ENCODE measurements at places on chromosomes 5 and 9.

DNA sequence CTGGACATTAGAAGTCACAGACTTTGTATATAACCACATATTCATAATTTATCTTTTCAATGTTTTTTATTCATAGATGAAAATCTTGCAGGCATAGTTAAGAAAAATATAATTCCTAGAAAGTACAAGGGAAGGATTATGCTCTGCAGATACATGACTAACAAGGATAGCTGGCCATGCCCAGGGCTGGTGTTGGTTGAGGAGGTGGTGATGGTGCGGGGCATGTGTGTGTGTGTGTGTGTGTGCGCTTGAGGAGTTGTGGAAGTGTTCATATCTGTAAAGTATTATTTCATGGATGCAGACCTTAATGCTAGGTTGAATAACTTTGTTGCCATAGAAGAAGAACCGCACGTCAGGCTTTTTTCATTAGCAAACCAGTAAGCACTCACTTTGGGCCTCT lies 1.3 kb downstream of the S1PR3 start:
- DNase-seq: no peak

DNA sequence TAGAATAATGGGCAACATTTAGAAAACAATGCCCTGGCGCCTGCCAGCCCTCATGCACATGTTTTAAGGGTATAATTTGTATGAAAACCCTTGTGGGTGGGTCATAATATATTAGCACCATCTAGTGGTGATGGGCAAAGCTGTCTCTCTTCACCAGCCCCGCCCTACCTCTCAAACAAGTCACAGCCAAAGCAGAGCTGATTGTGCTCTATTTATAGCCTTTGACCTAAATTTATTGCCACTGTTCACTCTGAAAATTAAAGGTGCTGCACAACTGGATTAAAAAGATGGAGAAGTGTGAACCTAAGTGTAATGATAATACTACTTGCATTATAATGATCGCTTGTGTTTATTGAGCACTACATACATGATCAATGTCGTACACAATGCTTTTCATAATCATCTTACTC lies 131.9 kb upstream of the ANKH start:
- DNase-seq: peak; percentile 58

DNA sequence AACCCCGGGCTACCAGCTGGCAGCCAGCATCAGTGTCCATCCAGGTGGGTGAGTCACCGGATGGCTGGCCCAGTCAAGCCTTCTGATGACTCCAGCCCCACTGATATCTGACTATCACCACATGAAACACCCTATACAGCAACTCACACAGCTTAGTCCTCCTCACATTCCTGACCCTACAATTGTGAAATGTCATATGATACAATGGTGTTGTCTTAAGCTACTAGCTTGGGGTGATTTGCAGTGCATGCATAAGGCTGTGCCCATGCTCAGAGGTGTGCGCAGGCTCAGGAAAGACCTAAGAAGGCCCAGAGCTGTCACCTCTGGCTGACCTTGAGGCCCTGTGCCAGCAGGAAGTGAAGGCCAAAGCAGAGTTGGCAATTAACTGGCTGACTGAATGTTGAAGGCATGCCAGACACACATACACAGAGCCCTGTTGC lies 21.5 kb upstream of the SEMA4D start:
- no peak for DNase-seq

GRCh38 chr9:27888661-27889295 lies 315.5 kb upstream of the C9orf72 start:
- peak; percentile 50 for DNase-seq

DNA sequence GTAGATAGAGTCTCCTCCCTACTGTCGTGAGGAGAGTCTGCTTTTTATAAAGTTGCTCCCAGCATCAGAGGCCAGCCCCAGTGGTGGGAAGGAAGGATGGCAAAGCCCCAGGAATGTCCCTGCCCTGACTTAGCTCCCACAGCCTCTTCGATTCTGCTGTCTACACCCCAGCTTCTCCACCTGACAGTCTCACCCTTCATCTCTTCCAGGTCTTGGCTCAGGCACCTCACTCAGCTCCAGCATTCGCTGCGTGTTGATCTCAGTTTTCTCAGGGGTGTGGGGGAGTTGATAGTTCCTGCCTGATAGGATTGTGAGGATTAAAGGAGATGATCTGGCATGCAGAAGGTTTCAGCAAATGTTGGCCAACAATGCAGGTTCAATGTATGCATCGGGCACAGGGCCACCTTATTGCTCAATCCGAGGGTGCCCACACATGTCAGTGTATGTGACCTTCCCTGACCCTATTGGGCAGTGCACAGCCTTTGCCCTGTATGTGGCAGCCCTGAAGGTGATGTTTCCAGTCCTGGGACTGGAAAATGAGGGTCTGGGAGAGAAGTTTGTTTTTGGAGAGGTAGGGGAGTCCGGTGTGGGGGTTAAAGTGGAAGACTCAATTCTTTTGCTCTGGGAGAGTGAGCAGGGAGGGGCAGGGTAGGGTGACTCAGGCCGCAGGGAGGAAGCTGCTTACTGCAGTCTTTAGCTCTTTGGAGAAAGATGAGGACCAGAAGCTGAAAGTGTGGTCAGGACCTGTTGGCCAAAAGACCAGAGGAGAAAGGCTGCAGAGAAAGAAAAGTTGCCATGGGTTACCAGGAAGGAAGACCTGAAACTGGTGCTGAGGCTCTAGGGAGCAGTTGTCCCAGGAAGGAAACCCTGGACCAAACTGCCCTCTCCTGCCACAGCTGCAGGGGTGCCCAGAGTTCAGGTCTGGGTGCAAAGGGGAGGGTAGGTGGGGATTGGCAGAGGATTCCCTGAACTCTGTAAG lies 153.2 kb downstream of the MACROH2A1 start:
- peak; percentile 22 for DNase-seq

- no peak for DNase-seq
Observed at GRCh38 chr9:34690983-34691935, at the start of gene CCL19. Gene CCL19 (minus strand): TSS chr9:34691276. CDS start chr9:34691139, 137 bp downstream.

- DNase-seq: no peak
Observed at GRCh38 chr5:33556330-33557328, 115.9 kb downstream of the TARS1 start.

GRCh38 chr5:62600560-62601252 lies 22.1 kb downstream of the LRRC70 start:
- peak; percentile 47 for DNase-seq

- peak; percentile 98 for DNase-seq
Observed at GRCh38 chr9:96418083-96418919, at the start of gene ZNF367. Gene ZNF367 (minus strand): TSS chr9:96418370. CDS start chr9:96418032, 338 bp downstream.

- no peak for DNase-seq
Observed at GRCh38 chr5:1497795-1498622, 25.8 kb downstream of the LPCAT1 start.

DNA sequence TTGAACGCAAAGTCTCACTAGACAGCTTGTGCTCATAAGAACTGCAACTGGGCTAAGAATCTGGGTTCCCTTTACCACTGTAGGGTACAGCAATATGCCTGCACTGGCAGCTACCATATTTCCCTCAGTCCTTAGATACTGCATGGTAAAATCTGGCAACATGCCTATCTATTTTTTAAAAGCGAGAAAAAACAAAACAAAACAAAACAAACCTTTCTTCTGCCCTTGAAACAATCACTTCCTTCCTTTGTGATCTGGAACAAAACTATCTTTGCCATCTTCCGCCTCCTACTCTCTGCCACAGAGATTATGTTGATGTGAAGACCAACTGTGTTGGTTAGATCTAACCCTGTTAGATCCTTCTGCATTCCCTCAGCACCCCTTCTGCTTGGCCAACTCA lies 242.9 kb downstream of the EBF1 start:
- no peak for DNase-seq

DNA sequence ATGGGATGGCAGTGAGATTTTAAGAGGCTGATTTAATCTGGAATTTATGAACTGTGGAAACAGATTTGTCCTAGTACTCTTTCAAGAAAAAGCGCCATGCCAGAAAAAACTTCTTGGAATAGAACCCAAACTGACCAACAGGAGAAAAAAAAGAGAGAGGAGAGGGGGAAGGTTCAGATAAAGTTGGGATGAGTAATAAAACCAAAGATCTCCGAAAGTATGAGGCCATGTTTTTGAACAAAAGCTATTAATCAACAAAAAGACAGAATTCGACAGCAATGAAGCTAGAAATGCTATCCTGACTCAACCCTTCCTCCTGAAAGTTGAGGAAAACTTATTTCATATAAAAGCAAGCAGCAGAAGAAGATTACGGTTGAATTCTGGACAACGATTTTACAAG lies 135.5 kb downstream of the CEMIP2 start:
- no peak for DNase-seq

- no peak for DNase-seq
Observed at GRCh38 chr9:133377721-133378216, 1.6 kb downstream of the STKLD1 start.

GRCh38 chr9:38134611-38135237 lies 65.7 kb upstream of the SHB start:
- no peak for DNase-seq

DNA sequence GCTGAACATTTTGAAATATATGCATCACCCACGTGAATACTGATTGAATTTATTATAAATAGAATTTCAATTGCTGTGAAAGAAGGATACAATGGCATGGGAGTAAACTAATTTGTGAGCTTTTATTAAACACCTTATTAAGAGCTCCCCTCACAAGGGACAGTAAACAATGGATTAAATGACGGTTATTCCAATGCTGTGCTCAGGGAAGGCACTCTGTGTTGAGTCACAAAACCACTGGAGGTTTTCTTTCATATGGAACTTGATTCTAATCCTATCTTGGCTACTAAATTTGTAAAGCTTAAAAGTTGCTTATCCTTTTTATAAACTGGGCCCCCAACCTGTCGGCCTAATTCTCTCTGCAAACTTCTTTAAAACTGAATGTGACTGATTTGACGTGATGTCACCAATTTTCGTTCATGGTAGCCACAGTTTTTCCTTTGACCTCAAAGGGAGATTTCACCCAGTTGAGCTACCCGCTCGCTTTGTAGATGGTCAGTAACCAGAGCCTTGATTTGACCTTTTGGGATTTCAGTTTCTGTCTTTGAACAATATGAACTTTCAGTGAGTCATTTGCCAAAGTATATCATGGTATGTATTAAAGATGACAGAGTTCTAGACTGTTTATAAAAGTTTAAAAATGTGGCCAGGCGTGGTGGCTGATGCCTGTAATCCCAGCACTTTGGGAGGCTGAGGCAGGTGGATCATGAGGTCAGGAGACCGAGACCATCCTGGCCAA lies 61.3 kb upstream of the PIK3R1 start:
- DNase-seq: no peak

DNA sequence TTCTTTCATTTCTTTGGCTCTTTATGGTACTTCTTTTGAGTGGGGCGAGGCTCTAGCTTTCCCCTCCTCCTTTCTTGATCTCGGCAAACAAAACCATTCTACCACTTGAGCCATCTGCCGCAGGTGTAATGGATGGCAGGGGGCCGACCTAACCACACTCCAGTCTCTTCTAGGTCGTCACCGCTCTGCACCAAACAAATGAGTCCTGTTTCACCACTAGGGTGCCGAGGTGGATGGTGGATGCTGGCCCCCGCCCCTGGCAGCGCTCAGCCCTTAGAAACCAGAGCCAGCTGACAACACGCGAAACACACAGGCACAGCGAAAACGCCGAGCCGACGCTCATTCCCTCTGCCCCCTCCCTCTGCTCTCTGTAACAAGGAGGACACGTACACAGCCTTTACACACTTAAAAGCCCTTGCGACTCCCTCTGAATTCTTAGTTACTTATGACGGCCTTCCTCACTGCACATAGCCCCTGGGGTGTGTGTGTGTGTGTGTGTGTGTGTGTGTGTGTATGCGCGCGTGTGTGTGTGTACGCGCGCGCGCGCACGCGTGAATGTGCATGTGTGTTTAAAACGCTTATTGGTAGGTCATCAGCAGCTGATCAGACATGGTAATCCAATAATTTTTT lies 199.4 kb downstream of the MEF2C start:
- no peak for DNase-seq

GRCh38 chr5:168104811-168105481 lies 186.5 kb upstream of the WWC1 start:
- no peak for DNase-seq

DNA sequence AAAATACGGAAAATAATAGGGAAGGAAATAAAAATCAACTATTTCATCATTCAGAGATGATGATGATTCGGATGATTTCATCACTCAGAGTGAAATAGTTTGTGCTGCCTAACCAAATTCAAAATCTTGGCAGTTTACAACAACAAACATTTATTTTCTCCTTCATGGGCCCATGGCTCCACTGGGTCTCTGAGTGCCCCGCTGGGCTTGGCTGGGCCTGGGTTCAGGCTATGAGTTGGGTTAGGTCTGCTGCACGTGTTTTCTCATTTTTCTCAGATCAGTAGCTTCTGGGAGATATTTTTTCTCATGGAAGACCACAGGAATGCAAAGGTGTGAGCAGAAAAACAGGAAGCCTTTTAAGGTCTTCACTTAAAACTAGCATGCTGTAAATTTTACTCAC lies 24.0 kb upstream of the F2RL1 start:
- DNase-seq: no peak

DNA sequence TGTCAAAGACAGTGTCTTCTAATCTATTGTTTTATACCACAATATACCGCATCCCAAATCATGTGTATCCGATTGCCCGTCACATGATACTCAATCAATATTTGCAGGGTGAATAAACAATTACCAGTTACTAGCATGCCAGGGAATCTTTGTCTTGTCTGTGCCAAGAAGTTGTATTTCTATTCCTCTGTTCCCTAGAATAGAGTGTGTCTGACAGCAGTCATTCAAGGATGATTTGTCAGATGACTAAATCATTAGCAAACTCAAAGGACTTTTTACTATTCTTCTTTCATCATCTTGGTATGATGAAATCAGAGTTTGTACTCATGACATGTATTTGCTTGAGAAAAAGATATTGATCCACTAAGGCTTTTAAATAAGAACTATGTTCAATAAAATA lies 348.8 kb downstream of the HTR1A start:
- DNase-seq: no peak

DNA sequence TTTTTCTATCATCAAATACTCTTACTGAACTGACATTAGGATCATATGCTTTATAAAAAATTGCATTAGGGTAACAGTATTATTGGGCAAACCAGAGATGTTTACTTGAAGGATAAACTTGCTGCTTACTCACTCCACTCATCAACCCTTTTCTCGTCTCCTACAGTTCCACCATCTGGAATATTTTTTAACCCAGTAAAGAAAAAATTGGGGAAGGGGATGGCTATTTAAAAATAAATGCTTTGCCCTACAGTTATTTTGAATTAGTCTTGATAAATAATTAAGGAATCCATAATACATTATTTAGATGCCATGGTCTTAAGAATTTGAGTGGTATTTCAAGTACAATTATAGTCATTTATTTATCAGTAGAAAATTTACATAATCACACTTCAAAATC lies 225.8 kb downstream of the MEF2C start:
- DNase-seq: no peak

GRCh38 chr9:114348261-114348905 lies 18.7 kb downstream of the ORM2 start:
- DNase-seq: no peak

- DNase-seq: no peak
Observed at GRCh38 chr5:56026863-56027300, 32.1 kb upstream of the IL6ST start.

DNA sequence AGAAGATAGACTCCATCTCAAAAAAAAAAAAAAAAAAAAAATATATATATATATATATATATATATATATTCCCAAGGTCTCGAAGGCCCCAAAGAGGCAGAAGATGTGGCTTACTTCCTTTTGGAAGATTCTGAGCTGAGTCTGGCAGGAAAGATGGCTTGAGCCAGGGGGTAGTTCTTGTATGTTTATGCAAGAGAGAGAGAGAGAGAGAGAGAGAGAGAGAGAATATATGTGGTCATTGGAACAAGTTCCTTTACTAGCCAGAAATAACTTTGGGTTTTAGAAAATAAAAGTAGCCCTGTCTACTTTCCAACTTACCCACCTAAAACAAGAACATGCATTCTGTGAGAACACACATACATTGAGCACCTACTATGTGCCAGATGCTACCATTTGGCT lies 17.6 kb downstream of the NCS1 start:
- DNase-seq: no peak

Data from Caco-2 (cell line).